ENCODE measurements at places on chromosomes 2 and 18.

GRCh38 chr2:226943862-226944620 lies 108.2 kb downstream of the RHBDD1 start:
- no peak for DNase-seq

- DNase-seq = no peak
Measured at GRCh38 chr2:70728128-70728527, 39.9 kb downstream of the ADD2 start.

- no peak for DNase-seq
Measured at GRCh38 chr2:21277068-21278056, 153.6 kb downstream of the TDRD15 start.

DNA sequence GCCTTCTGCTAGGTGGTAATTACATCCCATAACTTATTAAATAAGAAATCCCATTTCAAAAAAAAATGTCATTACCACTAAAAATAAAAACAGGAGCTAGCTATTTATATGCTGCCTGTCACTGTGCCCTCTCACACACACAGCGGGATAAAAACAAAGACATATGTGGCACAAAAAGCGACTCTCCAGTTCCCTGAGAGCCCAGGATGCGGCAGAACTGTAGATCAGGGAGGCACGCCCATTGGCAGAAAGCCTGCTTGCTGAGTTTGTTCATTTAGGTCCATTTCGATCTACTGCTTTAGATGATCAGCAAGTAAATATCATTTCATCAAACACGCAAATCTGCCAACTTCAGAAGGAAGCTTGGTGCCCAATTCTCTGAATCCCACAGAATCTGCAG lies 124.4 kb downstream of the TMEM163 start:
- no peak for DNase-seq

GRCh38 chr2:8239531-8240088 lies 442.2 kb upstream of the ID2 start:
- DNase-seq = no peak

- DNase-seq = no peak
Measured at GRCh38 chr2:237639836-237640220, 12.4 kb downstream of the LRRFIP1 start.
